ENCODE measurements at places on chromosomes 11 and 22.

GRCh38 chr11:72305077-72305476, 61.1 kb upstream of the PHOX2A start:
- no peak for DNase-seq

DNA sequence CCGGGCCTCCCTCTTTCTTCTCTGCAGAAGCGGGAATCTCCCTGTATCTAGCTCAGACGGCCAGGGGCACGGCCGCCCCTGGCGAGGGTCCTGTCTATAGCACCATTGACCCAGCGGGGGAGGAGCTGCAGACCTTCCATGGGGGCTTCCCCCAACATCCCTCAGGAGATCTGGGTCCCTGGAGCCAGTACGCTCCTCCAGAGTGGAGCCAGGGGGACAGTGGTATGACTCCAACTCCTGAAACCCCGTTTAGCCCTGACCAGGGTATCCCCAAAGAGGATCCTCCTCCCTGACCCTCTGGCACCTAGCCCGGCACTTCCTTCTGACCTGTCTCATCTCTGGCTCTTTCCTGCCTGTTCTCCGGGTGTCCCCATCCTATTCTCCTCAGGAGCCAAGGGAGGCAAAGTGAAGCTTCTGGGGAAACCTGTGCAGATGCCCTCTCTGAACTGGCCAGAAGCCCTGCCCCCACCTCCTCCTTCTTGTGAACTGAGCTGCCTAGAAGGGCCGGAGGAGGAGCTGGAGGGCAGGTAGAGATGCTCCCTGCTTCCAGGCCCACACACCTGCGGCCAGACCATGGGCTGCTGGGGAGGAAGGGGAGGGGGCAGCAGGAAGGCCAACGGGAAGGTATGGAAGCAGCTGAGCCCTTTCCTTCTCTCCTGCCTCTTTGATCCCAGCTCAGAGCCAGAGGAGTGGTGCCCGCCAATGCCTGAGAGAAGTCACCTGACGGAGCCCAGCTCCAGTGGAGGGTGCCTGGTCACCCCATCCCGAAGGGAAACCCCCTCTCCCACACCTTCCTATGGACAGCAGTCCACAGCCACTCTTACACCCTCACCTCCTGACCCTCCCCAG, 12.9 kb downstream of the ROBO3 start:
- DNase-seq: no peak

DNA sequence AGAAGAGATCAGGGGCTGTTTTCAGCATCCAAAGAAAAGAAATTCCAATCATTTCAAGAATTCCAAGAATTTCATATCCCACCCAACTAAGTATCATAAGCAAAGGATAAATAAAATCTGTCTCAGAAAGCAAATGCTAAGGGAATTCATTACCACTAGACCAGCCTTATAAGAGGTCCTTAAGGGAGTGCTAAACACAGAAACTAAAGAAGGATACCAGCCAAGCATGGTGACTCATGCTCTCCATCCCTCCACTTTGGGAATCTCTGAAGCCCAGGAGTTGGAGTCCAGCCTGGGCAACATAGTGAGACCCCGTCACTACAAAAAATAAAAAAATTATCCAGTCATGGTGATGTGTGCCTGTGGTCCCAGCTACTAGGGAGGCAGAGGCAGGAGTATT, 17.8 kb downstream of the FADD start:
- DNase-seq: no peak

GRCh38 chr11:76371170-76371569, 9.8 kb downstream of the THAP12 start:
- DNase-seq: no peak

GRCh38 chr11:39910087-39910486, 1549.4 kb downstream of the LRRC4C start:
- no peak for DNase-seq

GRCh38 chr11:32030875-32031503, 59.9 kb upstream of the RCN1 start:
- no peak for DNase-seq

DNA sequence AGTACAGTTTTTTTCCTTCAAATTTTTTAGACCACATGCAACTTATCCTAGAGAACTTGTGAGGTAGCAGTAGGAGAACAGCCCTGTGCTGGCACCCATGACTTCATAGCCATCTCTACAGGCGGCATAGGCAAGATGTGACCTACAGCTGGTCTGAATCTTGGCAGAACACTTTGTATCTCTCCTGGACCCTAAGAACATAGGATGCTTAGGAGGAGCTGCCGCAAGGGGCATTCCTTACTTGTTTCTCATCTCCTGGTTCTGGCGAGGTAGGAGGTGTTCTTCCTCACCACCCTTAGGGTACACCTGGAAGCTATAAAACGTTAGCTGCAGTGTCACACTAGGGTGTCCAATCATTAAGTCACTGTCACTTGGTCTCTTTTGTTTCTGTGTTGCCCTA, 16.4 kb downstream of the CWC15 start:
- DNase-seq: no peak

DNA sequence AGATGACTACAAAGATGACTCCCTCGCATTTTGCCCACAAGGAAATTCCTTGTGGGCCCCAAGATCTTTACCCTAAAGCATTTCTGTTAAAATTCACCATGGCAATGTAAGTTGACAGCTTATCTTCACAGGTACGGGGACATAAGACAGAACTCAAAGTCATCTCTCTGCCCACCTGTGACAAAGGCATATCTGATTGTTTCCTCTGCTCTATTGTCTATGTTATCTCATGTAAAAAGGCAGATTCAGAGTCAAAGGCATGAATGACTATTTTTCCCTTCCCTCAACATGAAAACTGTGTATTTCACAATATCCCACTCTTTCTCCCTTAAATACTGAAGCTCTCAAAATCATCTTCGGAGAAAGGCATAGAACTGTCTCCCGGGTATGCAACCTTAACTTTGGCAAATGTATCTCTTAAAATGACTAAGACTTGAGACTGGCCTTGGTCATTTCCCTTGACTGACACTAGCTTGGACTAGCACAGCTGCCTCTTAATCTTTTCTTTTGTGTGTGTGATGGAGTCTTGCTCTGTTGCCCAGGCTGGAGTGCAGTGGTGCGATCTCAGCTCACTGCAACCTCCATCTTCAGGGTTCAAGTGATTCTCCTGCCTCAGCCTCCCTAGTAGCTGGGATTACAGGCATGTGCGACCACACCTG, 103.2 kb downstream of the MICAL3 start:
- DNase-seq: no peak

DNA sequence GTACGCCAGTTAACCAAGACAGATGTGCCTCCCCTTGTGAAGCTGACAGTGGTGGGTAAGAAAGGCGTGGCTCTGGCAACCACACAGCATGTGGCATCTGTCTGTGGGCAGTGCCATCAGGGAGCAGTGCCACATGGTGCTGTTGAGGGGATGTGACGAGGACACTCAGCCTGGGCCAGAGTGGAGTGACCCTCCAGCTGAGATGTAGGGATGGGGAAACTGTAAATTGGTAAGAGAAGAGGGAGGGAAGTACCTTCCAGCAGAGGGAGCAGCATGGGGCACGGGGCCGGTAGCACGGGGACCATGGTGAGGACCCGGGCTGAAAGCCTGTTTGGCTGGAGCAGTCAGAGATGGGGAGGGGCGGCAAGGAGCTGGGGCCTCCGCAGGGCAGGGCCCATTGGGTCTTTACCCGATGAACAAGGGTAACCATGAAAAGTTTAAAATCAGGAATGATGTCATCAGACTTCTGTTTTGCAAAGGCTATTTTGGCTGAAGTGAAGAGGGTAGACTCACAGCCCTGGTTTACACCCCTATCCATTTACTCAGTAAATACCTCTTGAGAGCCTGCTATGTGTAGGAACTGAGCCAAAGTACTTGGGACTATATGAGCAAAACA, 10.4 kb downstream of the TMPRSS6 start:
- DNase-seq: no peak

- DNase-seq: no peak
Measured at GRCh38 chr11:92707173-92707619, 262.3 kb upstream of the MTNR1B start.

- DNase-seq: no peak
Measured at GRCh38 chr11:7523416-7524210, 9.8 kb downstream of the PPFIBP2 start.

Measured in stimulated activated CD8-positive, alpha-beta memory T cell treated with anti-CD3 and anti-CD28 coated beads, Interleukin-12 subunit alpha, Interleukin-12 subunit beta, amount 100 ng/mL, for 4 hours (primary cell).